Stimulated activated CD4-positive, alpha-beta T cell treated with anti-CD3 and anti-CD28 coated beads, TNF-alpha, amount 100 ng/mL, for 1 hour (primary cell): ENCODE measurements at places on chromosomes 16 and 17.

GRCh38 chr17:81676906-81677305 lies 6.7 kb downstream of the ARL16 start:
- DNase-seq, result no peak

- DNase-seq, result no peak
Observed at GRCh38 chr16:3513892-3514583, 13.2 kb downstream of the CLUAP1 start.

GRCh38 chr16:9091867-9092281 lies 430 bp downstream of the HAPSTR1 start:
- no peak for DNase-seq

DNA sequence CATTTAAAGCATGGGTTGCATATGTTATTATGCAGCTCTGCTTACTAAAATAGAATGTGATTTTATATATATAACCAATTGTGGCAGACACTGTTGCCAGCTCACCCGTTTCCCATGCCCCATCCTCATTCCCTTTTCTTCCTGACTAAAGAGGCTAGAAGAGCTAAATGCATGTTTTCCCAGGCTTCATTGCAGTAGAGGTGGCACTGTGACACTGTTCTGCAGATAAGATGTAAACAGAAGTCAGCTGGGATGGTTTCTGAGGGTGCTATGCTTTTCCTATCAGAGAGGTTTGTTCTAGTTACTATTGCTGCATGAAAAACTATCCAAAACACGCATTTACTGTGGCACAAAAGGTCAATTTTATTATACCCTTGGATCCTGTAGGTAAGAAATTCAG lies 5.7 kb upstream of the TOB1 start:
- no peak for DNase-seq

GRCh38 chr17:69535016-69535570 lies 120.6 kb downstream of the MAP2K6 start:
- DNase-seq, result no peak

- DNase-seq, result no peak
Observed at GRCh38 chr17:39000021-39000601, 32.9 kb upstream of the FBXO47 start.

DNA sequence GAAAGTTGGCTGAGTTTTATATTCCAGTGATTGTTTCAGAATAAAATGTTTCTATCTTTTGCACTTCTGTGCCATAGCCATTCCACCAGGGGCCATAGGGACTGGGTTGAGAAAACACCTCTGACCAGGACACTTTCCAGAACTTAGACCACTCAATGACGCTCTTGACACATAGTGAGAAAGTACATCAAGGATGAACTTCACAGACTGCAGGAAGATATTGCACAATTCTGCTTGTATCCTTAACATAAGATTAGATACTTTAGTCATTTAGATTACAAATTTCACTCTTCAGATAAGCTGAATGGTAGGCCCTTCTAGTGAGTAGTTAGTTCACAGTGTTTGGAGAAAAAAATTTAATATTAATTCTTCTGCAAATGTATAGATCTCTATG lies 13.0 kb upstream of the MPHOSPH6 start:
- no peak for DNase-seq
